ENCODE measurements at places on chromosomes 13 and 19.
A peak's percentile ranks its signal among the peaks of the same experiment; 100 is the strongest.

DNA sequence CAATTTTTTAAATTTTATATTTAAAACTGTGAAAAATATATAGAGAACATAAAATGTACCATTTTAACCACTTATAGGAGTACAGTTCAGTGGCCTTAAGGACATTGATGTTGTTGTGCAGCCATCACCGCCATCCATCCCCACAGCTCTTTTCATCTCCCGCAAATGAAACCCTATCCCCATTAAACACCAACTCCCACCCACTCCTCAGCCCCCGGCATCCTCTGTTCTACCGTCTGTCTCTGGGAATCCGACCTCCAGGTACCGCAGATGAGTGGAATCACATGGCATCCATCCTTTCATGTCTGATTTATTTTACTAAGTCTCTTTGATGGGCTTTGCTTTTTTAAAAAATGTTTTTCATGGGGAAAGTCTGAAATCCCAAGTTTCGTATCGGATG is 23.8 kb upstream of the SMIM17 start:
- DNase-seq: no peak

DNA sequence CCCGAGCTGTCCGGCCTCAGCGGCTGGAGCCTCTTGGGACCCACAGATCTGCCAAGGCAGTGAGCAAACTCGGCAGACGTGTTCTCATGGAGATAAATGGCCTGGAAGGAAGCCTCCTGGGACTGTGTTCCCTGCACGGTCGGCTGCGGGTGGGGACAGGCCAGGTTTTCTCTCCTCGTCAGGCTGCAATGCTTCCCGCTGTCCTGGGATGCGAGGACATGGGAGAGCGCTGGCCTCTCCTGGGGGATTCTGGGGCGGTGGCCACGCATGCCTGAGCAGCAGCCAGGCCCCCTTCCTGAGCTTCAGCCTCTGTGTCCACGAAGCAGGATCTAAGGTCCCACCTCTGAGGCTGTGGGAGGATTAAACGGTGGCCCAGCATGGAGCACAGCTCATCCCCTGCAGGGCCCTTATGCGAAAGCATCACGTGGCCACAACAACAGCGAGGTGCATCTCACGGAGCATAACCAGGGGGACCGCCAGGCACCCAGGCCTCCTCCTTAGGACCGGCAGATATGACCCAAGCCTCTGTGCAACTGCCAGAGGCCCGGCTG is 21.2 kb upstream of the C13orf46 start:
- no peak for DNase-seq

DNA sequence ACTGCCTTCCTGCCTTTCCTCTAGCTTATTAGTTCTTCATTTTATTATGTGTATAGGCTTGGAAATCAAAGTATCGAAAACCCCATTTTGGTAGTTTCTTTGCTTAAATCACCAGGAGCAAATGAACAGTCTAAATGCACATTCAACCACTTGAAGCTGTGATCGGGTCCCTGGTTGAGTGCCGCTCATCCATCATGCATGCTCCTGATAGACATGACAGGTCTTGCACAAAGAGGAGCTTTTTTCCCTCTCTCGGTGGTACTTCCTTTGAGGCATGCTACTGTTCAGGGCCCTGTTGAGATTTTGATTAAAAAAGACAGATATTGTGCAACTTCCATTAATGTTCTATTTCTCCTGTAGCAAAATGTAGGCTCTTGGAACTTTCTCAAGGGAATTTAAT is 185.8 kb downstream of the OLFM4 start:
- no peak for DNase-seq

DNA sequence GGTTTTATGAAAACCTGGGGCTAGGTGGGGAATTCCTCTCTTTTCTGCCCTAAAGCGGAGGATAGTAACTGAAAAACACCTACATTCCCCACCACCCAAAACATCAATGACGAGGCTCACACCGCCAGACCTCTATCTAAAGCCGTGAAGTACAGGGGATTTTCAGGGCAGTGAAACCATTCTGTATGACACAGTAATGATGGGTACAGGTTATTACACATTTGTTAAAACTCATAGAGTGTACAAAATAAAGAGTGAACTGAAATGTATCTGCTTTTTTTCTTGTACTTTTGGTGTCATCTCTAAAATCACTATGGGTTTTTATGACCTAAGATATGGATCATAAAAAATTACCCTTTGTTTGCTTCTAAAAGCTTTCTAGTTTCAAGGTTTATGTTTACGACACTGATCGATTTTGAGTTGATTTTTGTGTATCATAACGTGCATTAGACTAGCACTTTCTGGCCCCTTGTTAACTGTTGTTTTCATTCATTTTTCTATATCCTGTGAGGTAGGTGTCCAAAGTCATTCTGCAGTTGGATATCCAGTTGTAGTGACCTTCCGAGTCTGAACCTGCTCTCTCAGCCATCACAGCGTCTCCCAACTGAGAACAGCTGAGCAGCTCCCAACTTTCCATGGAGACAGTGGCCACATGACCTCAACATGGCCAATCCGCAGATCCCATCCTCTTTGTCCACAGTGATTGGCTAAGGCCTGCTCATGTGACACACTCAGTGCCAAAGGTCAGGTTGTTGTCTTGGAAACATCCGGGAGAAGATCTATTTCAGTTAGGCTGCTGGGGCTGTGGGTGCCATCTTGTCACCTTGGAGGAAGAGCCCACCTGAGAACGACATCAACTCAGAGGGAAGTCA is 10.3 kb downstream of the MBD3L2B start:
- no peak for DNase-seq

- no peak for DNase-seq
Observed at GRCh38 chr13:108948251-108948671, 318.9 kb downstream of the MYO16 start.

GRCh38 chr19:1189419-1189818 is 15.4 kb upstream of the SBNO2 start:
- DNase-seq: peak; percentile 57

DNA sequence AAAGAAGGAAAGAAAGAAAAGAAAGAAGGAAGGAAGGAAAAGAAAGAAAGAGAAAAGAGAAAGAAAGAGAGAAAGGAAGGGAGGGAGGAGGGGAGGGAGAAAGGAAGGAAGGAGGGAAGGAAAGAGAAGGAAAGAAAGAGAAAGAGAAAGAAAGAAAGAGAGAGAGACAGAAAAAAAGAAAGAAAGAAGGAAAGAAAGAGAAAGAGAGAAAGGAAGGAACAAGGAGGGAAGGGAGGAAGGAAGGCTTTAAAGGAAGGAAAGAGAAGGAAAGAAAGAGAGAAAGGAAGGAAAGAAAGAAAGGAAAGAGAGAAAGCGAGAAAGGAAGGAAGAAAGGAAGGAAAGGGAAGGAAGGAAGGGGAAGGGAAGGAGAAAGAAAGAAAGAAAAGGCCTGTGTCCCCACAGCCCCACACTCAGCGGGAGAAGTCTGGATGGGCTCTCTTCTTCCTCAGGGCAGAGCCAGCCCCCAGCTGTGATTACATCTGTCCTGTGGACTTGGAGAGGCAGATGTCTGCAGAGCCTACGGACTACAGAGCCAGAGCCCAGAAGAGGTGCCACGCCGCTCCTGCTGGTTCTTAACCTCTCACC is 9.6 kb downstream of the PTPRH start:
- no peak for DNase-seq

DNA sequence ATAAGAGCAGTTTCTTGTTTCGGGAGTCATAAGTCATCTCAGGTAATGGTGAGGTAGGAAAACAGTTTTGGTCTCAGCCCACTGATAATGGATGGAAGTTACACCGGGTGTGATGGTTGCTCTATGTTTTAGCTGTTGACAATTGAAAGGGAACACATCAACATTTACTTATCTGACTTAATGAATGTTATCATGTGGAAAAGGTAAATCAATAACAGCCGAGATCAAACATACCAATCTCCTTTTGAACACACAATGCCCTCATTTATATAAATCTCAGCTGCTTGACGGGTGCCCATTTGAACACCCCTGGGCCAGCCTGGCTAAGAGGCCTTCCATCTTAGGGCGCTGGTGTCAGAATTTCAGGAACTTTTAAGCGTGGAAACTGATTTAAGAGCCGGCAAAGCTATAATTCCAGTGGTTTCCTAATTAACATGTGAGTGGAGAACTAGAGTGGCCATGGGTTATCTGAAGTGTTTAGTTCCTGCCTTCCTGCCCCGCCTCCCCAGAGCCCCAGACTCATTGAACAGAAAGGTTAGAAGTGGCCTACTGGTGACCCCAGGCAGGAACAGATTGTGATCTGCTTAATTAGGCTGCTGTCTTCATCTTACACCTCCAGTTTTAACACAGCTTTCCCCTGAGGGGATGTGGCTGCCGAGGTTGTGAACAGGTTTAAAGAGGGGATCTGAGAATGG is 572.7 kb downstream of the FGF9 start:
- DNase-seq: no peak

GRCh38 chr19:46181388-46181779 is 33.3 kb downstream of the IGFL2 start:
- DNase-seq: no peak

- no peak for DNase-seq
Observed at GRCh38 chr19:5053661-5054060, 84.7 kb downstream of the KDM4B start.

GRCh38 chr19:43450545-43450997 is 14.8 kb downstream of the LYPD3 start:
- no peak for DNase-seq

- DNase-seq: no peak
Observed at GRCh38 chr19:1417145-1417544, 9.8 kb downstream of the DAZAP1 start.

- DNase-seq: no peak
Observed at GRCh38 chr19:13100841-13101589, 1.6 kb downstream of the LYL1 start.

- DNase-seq: no peak
Observed at GRCh38 chr19:15318241-15318691, 14.1 kb downstream of the BRD4 start.

DNA sequence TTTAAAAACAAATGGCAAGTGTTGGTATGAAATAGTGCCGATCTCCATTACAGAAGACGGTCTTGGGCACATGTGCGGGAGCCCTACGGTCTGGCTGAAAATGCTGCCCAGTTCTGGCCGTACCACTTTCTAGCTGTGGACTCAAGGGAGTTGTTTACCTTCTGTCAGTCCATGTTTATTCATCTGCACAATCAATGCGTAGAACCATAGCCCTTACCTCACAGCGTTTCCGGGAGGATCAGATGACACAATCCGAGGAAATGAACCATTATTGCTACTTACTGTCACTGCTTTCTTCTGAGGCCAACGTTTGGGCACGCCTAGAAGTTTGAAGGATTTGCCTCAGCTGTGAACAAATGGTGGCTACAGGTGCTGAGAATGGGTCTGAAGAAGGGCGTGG is 31.2 kb downstream of the GADD45B start:
- DNase-seq: peak; percentile 59

GRCh38 chr19:16593181-16593580 is 21.0 kb upstream of the SLC35E1 start:
- DNase-seq: no peak

DNA sequence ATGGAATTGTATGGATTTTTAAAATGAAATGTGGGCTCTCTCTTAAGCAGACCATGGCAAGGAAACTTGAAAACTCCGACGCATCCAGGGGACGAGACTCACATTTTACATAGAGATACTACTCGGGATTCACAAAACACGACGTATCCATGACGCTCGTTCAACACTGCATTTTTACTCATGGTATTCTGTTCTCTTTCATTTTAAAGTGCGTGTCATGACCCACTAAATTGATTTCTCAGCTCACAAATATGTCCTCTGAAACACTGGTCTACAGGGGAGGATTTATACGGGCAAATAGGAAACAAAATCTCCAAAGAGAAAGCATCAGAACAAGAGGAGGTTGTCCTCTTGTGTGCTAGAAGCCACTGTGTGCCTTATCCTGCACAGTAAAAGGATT is 523.5 kb downstream of the MYO16 start:
- DNase-seq: no peak

DNA sequence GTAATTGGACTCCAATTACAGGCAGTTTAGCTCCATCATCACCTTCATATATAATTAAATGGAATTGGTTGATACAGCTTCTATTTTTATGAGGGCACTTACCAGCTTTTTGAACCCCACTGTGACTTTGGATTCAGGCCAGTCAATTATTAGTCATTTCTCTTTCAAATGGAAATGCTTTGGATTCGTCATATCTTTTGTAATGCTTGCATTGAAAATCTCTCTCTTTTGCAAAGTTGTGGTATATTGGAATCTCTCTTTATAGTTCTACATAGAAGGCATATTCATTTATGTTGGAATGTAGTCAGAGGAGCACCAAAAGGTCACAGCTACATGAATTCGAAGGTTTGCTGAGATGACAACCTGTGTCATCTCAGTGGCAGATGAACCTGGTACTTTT is 1074.3 kb upstream of the SLC10A2 start:
- no peak for DNase-seq

GRCh38 chr13:46850214-46850613 is 46.6 kb downstream of the HTR2A start:
- DNase-seq: no peak

DNA sequence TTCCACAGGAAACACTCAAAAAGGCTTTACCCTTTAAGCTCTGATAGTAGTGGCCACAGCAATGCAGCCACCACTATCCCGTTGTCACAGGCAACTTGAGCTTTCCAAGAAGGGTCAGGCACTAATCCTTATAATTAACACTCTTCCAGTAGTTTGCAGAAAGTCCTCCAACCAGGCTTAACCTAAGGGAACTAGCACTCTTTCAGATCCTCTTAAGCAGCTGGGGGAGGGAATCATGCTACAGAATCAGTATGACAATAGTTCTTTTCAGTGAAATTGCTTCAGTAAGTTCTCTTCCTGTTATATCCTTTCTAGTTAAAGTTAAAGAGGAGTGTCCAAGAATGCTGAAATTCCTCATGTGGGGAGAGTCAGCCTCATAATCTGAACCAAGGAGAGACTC is 82.2 kb downstream of the TNFSF11 start:
- no peak for DNase-seq
